ENCODE measurements at places on chromosomes 7 and 10.

- DNase-seq, result no peak
Observed at GRCh38 chr7:137916564-137916963, 69.8 kb upstream of the DGKI start.

DNA sequence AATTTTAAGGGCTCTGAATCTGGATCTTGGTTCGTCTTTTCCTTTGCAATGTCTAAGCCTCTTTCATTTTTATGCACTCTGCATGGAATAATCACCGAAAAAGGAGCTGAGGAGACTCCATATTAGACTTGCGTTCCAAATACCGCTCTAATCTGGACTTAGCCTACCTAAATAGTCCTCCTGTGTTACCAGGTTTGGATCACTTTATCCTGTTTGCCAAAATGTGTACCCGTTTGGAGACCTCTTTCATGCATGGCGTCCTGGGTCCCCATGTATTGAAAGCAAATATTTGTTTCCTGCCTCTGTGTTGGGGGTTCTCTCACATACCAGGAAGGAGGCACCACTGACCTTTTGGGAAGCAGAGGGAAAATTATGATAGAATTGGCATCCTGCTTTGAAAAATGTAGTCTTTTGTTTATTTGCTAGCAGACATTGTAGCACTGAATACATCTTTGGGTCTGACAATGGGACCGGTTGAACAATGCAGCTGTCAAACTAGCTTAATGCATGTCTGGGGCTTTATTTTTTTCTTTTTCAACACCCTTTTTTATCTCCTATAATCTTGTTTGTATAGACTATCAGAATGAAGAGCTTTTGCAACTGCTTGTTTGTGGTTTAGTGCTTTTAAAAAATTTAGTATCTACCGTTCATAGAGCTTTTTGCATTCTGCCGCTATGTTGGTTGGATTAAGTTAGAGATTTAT lies 11.8 kb upstream of the CELF2 start:
- no peak for DNase-seq

DNA sequence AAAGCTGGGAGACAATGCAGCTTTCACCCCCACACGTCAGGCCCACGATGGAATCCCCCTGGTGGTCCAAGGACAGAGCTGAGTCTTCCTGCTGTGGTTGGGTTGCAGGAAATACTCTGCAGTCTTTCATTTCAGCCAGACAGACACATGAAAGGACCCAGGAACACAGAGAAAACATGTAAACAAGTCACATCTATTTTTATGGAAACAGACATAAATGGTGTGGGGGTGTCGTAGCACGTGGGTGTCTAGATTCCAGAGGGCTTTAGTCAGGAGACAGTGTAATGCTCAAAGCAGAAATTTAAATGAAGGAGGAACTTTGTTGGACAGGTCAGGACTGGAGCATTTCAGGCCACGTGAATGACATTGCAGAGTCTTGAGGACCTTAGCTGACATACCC lies 444.6 kb downstream of the SUGCT start:
- no peak for DNase-seq

- no peak for DNase-seq
Observed at GRCh38 chr10:109287858-109288257, 635.5 kb downstream of the XPNPEP1 start.

DNA sequence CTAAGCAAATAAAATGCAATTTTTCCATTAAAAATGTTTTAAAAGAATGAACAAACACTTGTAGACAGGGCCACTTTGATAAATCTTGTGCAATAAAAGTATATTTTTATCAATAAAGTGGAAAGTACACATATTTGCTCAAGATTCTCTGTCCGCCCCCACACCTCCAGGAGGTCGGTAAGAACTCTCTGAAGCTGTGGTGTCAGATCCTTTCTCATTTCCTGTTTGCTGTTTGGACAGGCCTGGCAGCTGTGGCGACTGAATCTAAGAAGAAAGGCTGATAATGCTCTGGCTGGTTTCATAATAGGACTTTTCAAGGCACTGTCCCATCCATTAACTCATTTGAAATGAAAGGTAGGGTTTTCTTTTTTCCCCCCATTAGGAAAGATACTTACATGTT lies 15.3 kb upstream of the ASB4 start:
- peak; percentile 69 for DNase-seq
